ENCODE measurements at places on chromosomes 11 and 22.
A peak's percentile ranks its signal among the peaks of the same experiment; 100 is the strongest.

- no peak for DNase-seq
Measured at GRCh38 chr11:119518746-119519730, 96.1 kb upstream of the THY1 start.

DNA sequence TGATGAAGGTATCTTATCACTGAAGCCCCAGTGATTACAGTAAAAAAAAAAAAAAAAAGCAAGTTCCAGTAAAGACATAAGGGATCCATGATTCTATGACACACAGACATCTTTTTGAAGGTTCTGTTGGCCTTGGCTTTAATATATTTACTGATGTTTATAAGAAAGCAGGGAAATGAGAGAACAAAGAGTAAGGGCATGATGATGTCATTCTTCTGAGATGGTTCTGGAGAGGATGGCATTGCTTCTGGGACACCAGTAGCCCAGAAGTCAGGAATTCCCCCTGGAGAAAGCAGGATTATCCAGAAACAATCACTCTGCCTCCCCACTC lies 233.6 kb downstream of the FAM76B start:
- DNase-seq, result no peak

DNA sequence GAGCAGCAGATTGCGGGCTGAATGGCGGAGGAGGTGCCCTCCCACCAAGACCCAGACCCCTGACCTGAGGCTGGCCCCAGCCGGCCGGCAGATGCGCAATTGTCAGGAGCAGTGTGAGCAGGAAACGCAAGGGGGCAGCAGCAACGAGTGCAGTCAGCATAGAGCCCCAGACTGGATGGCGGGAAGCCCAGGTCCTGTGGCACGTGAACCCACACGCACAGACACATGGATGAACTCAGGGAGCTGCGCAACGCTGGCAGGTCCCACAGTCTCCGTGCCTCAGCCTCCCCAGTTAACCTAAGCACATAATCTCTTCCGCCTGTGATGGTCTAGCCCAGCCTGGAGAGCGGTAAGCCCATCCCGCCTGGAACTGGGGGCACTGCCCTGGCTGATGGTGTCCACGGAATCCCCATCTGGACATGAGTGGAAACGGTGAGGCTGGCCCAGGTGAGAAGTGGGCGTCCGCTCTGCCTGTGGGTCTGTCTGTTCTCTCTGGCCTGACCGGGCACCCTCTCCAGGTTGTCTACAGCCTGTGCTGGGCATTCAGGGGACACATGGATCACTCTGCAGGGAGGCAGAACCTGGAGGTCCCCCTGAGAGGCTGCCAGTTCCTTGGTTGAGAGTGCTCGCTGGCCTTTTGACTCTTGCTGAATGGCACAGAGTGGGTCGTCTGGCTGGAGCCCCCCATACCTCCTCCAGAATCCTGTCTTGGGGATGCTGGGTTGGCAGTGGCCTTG lies 626 bp upstream of the TBX10 start:
- no peak for DNase-seq

GRCh38 chr11:22349491-22349890 lies 11.3 kb downstream of the SLC17A6 start:
- DNase-seq, result no peak

- no peak for DNase-seq
Measured at GRCh38 chr11:27367881-27368280, 4.9 kb upstream of the CCDC34 start.

- no peak for DNase-seq
Measured at GRCh38 chr11:67272327-67273259, 6.3 kb downstream of the GRK2 start.

DNA sequence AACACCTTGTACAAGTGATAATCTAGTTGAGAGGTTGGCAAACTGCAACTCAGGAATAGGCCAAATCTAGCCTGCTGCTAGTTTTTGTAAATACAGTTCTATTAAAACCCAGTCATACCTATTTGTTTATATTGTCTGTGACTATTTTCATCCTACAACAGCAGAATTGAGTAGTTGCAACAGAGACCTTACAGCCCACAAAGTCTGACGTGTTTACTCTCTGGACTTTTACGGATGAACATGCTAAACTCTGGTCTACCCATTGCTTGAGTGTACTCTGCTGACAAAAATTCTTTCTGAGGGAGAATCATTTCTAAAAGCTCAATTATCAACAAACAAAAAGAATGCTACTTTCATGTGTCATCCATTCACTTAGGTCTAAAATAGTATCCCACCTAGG lies 287.0 kb downstream of the DYNC2H1 start:
- DNase-seq, result no peak

DNA sequence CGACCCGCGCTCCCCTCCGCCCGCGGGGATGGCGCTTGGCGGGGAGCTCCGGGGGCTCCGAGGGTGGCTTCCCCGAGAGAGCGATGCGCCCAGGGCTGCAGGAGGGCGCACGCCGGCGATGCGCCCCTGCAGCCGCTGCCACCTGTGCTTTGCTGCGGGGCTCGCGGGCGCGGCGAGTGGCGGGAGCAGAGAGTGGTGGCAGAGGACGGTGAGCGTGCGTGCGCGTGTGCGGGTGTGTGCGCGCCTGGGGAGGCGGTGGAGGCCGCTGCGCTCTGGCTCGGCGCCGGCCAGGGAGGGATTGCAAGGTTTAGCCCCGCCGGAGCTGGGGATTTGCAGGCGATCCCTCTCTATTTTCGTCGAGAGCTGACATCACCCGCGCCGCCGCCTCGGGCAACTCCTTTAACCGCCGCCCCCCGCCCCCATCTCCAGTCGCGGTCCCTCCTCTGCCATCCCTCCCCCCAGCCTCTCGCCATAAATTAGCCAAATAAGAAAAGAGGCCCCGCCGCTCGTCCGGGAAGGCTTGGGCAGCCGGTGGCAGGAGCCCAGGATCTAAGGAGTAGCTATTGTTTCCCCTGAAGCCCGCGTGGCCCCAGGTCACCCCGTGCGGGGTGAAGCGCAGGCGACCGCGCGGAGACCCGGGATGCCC lies at the start of gene SLC1A2:
Gene SLC1A2, minus strand, starts transcription at position 375 of the 646 bp plus-strand sequence. CDS start 592 bp downstream, outside the sequence.
- DNase-seq, result no peak

- DNase-seq, result no peak
Measured at GRCh38 chr11:76910620-76911414, 50.1 kb downstream of the ACER3 start.

DNA sequence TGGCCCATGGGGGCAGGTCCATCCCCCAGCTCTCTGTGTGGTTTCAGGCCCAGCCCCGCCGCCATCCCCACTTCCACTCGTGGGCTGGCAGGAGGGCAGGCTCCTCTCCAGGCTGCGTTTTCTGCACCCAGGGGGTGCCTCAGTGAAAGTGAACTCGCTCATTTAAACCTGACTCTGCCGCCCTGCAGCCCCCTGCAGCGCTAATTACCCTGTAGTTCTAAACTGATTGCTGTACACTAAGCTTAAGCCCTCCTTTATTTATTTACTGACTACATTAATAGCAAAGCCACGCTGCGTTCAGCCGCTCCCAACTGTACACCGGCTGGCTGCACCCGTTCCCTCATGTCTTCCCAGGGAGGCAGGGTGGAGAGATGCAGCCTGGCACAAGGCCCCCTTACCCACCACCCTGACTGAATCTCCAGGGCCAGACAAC lies 36.6 kb upstream of the NNMT start:
- DNase-seq, result no peak

GRCh38 chr11:65973439-65974110 lies 12.0 kb downstream of the SART1 start:
- DNase-seq, result no peak

GRCh38 chr11:110818032-110818687 lies 105.9 kb upstream of the ARHGAP20 start:
- DNase-seq, result peak; percentile 40

- DNase-seq, result no peak
Measured at GRCh38 chr22:27298332-27298731, 503.2 kb downstream of the MN1 start.

DNA sequence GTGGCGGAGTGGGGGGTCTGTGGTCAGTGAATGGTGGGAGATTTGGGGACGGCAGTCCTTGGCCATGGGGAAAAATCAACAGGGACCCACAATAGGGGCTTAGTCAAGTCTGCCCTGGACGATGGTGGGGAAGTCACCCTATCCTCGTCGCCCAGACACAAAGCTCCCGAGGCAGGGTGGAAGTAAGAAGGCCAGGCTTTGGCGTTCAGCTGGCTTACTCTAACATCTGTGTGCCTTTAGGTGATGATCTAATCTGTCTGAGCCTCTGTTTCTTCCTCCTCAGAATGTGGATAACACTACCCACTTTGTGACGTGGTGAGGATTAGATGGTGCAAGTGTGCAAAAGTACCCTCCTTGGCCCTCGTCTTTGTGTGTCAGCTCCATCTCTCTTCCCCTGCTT lies 192.2 kb downstream of the ST3GAL4 start:
- DNase-seq, result no peak

- DNase-seq, result no peak
Measured at GRCh38 chr22:26529345-26529744, 17.1 kb upstream of the TFIP11 start.

GRCh38 chr22:46367707-46368191 lies 32.2 kb downstream of the TRMU start:
- DNase-seq, result peak; percentile 55

- DNase-seq, result peak; percentile 71
Measured at GRCh38 chr22:27918341-27919221, 475 bp downstream of the PITPNB start.

GRCh38 chr11:32090545-32091370 lies at the start of gene RCN1:
RCN1 (plus strand) TSS chr11:32091074; CDS start chr11:32091197, 123 bp downstream.
- DNase-seq, result peak; percentile 40

DNA sequence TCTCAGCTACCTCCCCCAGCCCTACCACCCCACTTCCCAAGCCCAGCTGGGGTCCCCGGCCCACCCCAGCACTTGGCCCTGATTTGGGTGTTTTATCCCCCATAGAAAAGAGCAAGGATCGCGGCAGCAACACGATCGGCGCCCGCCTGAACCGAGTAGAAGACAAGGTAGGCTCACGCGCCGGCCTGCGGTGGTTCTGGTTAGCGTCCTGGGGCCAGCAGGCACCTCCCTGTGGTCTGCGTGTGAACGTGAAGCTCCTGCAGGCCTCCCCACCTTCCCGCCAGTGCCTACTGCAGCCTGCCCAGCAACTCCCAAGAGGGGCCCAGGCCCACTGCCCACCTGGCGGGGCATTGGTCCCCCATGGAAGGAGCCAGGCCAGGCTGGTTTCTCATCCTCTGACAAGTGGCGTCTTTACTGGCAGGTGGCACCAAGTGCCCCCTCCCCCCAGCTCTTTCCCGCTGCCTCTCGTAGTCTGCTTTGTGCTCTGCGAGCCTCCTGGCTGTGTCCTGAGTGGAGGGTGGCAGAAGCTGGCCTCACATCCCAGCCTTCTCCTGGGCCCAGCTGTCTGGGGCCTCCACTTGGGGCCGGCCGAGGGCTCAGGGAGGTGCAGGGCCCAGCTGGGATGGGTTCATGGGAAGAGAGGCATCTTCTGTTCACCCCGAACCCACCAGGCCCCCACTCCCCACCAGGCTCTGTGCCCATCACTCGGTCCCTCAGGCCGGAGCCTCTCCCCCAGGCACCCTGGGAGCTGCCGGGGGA lies 78.3 kb upstream of the KCNQ1OT1 start:
- DNase-seq, result no peak

- peak; percentile 60 for DNase-seq
Measured at GRCh38 chr11:117180661-117181585, 2.4 kb downstream of the SIDT2 start.

DNA sequence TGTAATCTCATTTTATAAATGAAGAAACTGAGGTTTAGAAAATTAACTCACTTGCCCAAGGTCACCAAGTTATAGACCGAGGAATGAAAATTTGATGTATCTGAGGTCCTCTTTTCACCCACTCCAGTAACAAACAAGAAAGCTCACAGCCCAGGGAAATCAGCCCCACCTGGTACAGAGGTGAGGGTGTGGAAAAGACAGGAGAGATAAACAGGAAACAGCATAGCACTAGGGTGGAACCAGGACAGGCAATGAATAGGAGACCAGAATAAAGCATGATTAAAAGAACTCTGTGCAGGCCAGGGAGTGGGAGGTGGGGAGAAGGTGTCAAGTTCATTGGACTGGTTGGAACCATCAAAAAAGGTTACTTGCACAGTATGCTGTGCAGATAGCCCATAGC lies 46.2 kb upstream of the SMCO4 start:
- no peak for DNase-seq

DNA sequence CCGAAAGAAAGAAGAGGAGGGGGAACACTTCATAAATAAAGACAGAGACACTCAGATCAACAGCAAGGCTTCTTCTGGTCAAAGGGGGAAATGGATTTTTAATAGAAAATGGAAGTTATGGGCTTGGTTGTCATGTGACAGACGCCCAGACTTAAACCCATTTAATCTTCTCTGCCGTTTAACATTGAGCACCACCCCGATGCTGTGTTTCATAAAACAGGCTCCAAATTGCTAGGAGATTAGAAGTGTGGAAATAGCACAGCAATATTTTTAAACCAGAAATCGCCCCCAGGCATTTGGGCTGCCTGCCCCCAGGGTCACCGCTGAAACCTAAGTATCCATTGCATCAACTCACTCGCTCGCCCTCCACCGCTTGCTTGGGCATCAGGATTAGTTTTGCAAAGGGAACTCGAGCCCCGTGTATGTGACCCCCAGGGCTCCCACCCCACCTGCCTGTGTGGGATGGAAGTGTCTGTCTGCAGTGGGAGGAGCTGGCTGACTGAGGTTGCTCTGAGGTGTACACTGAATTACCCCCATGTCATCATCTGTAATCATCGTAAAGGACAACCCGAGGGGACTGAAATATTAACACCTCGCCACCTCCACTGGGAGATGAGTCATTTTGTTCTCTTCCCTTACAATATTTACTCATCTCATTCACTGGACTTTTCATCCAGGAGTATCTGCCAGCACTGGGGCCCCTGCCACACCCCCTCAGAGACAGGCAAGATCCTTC lies 10.7 kb downstream of the DSCAML1 start:
- no peak for DNase-seq

- DNase-seq, result no peak
Measured at GRCh38 chr22:25051983-25052710, 99.6 kb downstream of the KIAA1671 start.

DNA sequence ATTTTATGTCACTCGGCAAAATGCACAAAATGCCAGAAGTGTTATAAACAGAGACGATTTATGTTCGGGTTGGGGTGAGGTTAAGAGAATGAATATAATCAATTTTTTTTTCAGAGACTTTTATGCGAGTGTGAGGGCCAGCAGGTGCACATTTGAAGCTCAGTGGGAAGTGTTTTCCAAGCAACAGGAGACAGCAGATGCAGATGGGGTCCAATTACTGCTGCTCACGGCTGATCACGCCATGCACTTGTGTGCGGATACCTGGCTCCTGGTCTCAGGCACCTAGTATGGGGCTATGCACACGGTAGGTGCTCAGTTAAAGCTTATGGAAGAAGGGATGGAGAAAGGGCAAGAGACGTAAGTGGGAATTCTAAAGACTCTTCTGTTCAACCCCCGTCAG lies 249.1 kb downstream of the MIAT start:
- DNase-seq, result no peak

- DNase-seq, result no peak
Measured at GRCh38 chr11:66701432-66702240, 23.9 kb upstream of the RBM4B start.

GRCh38 chr11:117809236-117810055 lies 12.4 kb upstream of the DSCAML1 start:
- DNase-seq, result peak; percentile 49

DNA sequence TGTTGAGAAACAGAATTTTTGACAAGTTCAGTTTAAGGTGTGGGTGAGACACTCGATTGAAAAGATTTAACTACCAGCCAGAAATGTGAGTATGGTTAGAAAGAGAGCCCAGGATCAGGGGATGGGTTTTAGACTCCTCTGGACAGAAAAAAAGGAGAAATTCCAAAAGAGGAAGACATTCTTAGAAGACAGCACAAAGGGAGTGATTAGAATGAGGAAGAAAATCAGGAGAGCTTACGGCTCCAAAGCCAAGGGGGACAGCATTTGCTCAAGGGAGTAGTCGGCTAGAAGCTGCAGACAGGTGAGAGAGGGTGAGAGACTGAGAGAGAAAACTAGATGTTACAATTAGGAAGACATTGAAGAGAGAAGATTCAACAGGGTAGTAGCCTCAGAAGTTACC lies 166.1 kb downstream of the ADAMTS15 start:
- DNase-seq, result no peak

GRCh38 chr11:30585892-30586250 lies 282 bp downstream of the MPPED2 start:
- no peak for DNase-seq

All from T-helper 2 cell treated with Interferon-gamma antibody and Interleukin-4, amounts not matched to agents 5 μg/mL and 100 μg/mL, for 36 hours (primary cell).